ENCODE measurements at places on chromosomes 6 and 20.
A peak's percentile ranks its signal among the peaks of the same experiment; 100 is the strongest.

- no peak for DNase-seq
These were observed 103.3 kb downstream of the NFATC2 start for GRCh38 chr20:51439160-51439689.

DNA sequence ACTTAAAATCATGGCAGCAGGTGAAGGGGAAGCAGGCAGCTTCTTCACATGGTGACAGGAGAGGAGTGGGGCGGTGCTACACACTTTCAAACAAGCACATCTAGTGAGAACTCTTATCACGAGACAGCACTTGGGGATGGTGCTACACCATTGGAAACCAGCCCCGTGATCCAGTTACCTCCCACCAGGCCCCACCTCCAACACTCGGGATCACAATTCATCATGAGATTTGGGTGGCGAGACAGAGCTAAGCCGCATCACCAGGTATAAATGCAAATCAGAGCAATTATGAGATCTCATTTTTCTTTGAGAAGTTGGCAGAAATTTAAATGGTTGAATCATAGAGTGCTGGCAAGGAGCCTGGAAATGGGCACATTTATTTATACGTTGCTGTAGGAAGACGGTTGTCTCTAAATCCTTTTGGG is 31.4 kb downstream of the IGF2R start:
- peak; percentile 54 for DNase-seq

DNA sequence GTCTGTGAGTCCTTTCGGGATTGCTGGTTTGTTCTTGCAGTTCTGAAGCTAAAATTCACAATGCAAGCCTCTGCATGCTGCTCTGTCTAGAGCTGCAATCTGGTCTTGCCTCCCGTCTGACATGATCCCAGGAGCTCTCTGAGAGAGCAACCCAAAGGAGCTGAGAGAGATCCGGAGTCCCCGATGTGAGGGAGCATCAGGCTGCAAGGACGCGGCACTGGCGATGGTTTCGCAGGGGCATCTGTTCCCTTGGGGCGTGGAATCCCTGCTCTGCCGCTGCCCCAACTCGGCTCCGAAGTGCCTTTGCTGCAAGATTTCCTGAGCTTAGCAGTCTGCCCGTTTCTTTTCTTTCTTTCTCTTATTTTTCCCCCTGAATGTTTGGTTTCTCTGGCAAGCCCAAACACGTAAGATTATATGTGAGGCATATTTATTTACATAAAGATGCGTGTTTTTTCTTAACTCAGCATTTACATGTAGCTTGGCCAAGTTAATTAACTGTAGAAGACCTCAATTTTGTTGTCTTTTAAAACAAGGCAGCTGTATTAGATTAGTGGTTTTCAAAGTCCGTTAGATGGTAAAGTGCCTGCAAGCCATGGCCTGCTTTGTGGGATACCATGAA is 873.0 kb downstream of the KIF16B start:
- DNase-seq, result no peak

DNA sequence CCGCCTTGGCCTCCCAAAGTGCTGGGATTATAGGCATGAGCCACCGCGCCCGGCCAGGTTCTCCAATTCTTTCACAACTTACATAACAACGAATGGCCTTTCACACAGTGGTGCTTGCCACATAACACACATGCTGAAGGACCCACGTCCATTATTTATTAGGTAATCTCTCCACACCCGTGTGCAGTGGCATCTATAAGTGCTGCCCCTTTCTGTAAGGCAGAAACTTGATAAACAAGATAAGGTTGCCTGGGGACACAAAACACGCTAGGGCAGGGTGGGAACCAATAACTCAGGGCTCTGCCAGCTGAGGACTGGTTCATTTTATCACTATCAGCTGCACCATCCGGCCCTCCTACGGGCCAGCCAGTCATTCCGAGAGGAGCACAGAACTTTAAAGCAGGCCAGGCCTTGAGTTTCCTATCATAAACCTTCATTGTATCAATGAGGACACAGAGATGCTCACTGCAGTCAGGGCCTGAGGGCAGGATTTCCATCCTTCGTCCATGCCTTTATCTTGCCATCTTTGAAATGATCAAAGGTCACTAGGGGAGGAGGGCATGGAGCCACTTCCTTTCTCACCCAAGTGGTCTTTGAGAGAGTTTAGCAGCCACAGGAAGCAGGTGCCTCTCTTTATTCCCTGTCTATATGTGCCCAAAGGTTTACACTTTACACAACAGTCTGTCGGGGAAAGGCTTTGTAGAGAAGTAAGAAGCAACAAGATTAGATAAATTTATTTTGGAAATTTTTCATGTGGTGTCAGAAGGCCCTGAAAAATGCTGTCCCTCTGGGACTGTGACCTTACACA is 37.6 kb downstream of the GPLD1 start:
- DNase-seq, result no peak

DNA sequence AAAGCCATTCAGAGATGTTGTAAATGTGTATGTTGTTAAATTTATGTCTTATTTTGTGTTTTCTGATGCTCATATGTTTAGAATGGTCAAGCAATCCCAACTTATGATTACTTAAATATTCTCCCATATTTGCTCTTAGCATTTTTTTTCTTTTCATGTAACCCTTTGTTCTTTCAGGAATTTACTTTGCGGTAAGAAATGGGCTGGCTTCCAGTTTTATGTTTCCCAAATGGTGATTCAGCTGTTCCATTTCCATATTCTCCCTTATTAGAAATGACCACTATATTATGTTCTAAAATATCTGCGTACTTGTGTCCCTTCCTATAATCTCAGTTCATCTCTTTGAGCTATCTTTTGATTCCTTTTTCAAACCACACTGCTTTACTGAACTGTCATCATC is 113.7 kb downstream of the CDH26 start:
- no peak for DNase-seq

DNA sequence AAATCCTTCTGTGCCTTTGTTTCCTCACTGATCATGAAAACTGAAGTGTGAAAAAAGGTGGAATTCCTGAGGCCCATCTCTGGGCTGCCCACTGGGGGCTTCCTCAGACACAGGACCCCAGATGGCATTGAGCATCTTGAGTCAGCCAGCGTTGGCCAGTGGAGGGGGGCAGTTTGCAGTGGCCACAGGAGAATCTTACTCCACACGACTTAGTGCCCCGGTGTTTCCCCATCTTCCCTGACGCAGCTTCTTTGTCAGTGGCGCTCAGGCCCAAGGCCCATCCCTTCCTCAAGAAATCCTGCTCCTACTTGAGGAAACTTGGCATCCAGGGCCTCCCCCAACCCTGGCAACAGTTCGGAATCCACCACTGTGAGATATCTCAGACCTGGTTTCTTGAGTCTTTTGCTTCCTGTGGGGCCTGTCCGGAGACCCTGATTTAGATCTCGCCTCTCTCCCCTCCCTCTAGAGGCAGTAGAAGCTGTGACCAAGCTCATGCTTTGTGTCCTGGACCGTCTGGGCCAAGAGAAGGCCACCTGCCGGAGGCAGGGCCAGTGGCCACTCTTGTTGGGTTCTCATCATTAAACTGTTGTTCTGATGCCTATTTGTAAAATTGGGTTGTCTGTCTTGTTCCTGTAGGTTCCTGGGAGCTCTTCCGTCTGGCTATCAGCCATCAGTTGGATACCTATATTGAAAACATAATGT is 20.2 kb upstream of the DLGAP4 start:
- no peak for DNase-seq

DNA sequence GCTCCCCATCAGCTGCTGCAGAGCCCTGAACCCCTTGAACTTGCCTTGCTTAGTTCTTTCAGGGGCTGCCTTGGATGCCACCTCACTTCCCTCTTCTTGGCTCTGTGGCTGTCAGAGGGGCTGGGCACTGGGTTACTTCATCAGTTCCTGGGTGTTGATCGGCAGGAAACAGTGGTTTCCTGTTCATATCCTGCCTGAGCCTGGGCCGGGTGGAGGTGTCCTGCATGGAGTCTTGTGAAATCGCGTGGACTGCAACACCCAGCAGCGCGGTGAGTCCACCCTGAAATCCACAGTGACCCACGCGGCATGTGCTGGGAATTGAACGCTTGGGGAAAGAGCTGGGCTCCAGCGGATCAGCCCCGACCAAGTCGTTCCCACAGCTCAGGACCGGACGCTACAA is 97.5 kb downstream of the CDH26 start:
- DNase-seq, result no peak

- no peak for DNase-seq
These were observed at the start of gene TIAM2 for GRCh38 chr6:154995254-154996015. TIAM2 (plus strand) TSS chr6:154995315; CDS start chr6:155129224, 133,909 bp downstream.

GRCh38 chr6:94389218-94389617 is 969.9 kb upstream of the EPHA7 start:
- DNase-seq, result no peak

GRCh38 chr6:29005183-29005885 is at the start of gene ZNF311:
ZNF311 (minus strand) TSS chr6:29005315; CDS start chr6:29003954, 1,361 bp downstream.
- DNase-seq, result no peak

- DNase-seq, result no peak
These were observed 6.2 kb downstream of the C20orf204 start for GRCh38 chr20:64042054-64042781.

DNA sequence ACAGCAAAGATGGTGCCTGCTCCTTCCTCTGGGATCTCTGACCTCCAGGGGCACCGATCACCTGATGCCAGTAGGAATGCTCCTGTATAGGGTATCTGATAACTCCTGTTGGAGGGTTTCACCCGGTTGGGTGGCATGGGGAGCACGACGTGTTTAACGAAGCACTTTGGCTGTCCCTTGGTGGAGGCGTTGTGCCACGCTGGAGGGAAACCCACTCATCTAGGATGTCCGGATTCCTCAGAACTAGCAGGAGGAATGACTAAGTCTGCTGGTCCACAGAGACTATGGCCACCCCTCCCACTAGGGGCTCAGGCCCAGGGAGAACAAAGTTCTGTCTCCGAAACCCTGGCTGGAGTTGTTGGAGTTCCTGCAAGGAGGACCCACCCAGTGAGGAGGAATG is 1624.4 kb downstream of the GRIK2 start:
- DNase-seq, result no peak

DNA sequence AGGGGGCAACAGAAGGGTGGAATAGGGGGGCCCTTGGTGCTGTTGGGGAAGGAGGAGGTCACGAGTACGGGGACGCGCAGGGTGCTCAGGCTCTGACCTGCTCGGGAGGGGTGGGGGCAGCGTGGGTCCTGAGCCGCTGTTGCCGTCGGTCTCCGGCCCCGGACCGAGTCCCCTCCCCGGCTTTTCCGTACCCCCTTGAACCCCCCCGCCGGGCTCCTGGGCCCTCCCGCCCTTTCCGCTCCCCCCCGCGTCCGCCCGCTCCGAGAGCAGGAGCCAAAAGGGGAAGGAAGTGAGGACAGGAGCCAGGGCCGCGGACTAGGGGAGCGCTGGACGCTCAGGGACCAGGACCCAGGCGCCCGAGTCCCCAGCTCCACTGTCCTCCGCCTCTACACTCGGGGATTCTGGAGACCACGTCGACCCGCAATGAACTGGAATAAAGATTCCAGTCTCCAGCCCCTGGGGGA is at the start of gene RGL2:
TSS of gene RGL2 (minus strand) at position 170 of the 464 bp plus-strand sequence. CDS start 332 bp downstream, outside the sequence.
- DNase-seq, result no peak

DNA sequence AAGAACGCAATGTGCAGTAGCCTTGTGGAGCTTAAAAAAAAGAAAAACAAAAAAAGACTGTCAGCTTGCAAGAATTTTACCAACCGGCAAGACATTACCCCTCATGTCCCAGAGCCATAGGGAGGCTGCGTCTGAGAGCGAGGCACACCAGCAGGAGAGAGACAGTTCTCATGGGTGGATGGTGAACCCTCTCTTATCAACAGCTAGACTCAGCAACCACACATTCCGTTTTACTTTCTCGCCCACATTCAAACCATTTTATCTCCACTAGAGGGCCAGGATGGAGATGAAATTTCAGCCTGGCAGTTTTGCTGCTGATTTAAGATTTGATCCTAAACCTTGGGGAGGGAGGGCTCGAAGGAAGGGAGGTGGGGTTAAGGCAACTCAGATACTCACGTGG is 247.0 kb downstream of the ATXN1 start:
- no peak for DNase-seq

- DNase-seq, result no peak
These were observed 48.9 kb downstream of the HDDC2 start for GRCh38 chr6:125252891-125253290.

GRCh38 chr6:31780507-31781243 is 3.5 kb upstream of the VWA7 start:
- DNase-seq, result no peak

DNA sequence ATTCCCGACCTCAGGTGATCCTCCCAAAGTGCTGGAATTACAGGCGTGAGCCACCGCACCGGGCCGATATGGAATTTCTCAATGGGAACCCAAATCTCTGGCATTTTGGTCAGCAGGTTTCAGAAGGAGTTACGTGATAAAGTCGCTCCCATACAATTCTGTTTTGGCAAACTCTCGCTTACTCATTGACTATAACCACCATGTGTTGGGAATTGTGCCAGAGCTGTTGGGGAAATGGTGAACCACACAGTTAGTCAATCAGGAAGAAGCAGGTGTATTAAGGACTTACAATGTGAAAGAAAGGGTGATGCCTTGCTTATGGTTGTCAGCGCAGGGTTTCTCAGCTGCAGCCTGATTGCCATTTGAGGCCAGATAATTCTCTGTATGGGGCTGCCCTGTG is 410.5 kb downstream of the QKI start:
- DNase-seq, result no peak

GRCh38 chr6:99026135-99026534 is 78.4 kb upstream of the FBXL4 start:
- no peak for DNase-seq

DNA sequence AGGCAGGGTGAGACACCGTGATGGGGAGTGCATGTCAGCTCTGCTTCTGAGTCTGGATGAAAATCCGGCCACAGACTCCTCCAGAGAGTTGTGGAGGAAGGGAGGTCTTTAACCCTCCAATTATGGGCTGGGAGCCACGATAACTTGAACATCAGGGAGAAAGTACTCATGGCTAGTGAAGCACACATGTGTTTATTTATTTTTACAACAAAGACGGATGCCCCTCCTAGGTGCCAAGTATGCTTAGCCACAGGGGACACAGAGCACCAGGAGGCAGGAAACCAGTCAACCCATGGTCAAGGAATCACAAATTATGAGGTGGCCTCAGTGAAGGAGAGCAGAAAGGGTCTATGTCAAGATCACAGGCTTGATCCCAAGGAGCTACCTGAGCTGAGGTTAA is 54.1 kb downstream of the ZNF217 start:
- DNase-seq, result no peak

DNA sequence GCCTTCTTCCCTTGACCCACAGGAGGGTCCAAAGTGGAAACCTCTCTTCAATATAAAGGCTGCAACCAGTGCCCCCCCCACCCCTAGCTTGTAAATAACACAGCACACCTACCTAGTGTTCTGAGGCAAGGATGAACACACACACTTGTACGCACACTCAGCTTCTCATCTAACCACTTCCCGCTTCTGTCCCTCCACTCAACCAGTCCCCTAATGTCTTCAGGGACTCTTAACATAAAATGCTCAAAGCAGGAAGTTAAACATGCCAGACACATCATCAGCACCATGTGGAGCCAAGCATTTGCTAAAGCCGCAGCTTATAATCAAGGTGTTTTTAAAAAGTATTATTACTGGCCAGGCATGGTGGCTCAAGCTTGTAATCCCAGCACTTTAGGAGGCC is 35.3 kb downstream of the FOXQ1 start:
- no peak for DNase-seq

- no peak for DNase-seq
These were observed 100.5 kb downstream of the QRSL1 start for GRCh38 chr6:106729841-106730240.

Data from NCI-H1048 (cell line).